Cardiac muscle cell (in vitro differentiated cells and primary cell): ENCODE measurements at places on chromosomes 16 and 17. TPM values are rescaled to one million over a fixed set of nuclear protein-coding genes. Genes with fewer than 3 reads are reported as not detected.

Gene RAPGEFL1
- 7.1 and 12.2 TPM in 2 replicates for total RNA-seq

Gene GPR139
- total RNA-seq, result not detected in 2 replicates

Gene TLCD1
- total RNA-seq, result 3.0 and 7.8 TPM in 2 replicates

Gene MEIOB
- total RNA-seq, result 2.0 TPM in 1 of 2 replicates, not detected in the other

DNA sequence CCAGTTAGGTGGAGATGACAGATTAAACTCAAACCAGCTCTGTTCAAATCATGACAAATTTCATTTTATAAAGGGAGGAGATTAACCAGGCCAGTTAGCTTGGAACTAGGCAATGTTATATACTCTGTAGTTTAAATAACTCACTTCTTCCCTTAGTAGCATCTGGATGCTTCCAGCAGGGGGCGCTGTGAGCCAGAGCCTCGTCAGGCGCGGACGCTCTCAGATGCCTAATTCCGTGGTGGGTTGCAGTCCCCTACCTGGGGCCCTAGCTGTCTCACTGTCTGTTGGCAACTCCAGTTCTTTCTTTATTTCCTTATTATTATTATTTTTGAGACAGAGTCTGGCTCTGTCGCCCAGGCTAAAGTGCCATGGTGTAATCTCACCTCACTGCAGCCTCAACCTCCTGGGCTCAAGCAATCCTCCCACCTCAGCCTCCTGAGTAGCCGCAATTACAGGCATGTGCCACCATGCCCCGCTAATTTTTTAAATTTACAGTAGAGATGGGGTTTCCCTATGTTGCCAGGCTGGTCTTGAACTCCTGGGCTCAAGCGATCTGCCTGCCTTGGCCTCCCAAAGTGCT, 17.3 kb upstream of the WFDC1 start:
- DNase-seq, result peak; percentile 85

GRCh38 chr17:28711723-28712031, at the start of gene PROCA1:
Gene PROCA1 (minus strand): TSS chr17:28711888. CDS start chr17:28711660, 228 bp downstream.
- DNase-seq, result no peak

GRCh38 chr16:68283801-68284598, 19.7 kb downstream of the SLC7A6 start:
- DNase-seq, result peak; percentile 18

DNA sequence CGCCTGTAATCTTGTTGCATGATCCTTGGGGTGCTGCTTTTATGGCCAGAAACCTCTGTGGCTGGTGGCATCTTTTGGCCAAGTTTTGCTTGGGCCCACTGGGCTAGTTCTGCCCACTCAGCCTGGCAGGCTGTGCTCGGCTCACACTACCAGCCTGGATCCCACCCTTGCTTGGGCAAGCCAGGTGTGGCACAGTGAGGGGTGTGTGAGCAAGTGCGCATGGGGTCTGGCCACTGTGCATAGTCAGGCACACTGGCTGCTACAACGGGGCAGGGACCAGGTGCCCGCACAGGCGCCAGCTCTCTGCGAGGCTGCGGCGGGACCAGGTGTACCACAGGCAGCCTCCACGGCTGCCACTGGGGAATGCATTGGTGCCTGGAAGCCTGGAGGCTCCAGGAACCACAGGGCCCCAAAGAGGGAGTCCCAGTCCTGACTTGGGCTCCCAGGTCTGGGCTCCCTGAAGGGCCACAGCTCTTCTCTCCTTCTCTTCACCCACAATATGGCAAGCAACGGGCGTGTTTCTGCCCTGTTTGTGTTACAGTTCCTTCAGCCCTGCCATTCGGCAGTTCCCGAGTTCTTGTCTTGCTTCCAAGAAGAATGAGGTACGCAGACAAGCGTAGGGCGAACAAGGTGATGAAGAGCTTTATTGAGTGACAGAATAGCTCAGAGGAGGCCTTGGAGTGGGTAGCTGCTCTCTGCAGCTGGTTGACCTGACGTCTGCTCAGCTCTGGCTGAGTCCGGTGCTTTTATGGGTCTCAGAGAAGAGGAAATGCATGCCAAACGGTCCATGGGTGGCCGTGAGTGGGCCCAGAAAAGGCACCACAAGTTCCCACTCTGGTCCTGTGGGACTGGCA, 26.7 kb upstream of the PRM1 start:
- DNase-seq, result no peak

DNA sequence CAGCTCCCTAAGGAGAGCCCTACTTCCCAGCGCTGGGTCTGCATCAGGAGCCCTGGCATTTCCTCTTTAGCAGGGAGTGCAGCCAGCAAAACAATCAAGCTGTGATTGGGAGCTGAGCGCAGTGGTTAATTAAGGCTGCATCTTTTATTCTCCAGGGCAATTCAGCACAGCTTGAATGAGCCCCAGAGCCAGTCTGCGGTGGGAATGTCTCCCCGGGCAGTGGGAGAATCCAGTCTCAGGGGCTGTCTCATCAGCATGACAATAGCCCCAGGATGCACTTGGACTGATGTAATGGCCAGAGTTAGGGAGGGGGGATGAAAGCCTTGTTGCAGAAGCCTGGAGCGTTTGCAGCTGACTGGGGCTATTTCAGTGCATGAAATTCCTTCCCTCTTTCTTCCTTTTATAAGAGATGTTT, 292.6 kb upstream of the SOX9 start:
- DNase-seq, result peak; percentile 17

- no peak for DNase-seq
These were observed 23.9 kb upstream of the TNS4 start for GRCh38 chr17:40525294-40525693.
